ENCODE measurements at places on chromosomes 12 and 14. TPM values are rescaled to one million over a fixed set of nuclear protein-coding genes. Genes with fewer than 3 reads are reported as not detected.

The PRR4 gene
- total RNA-seq = 0.46 TPM

The RIMKLB gene
- total RNA-seq = 54.4 TPM

The SOX5 gene
- 0.42 TPM for total RNA-seq

The OR4E2 gene
- total RNA-seq = not detected

The ANKRD33 gene
- total RNA-seq = 0.20 TPM

The FOXM1 gene
- 16.5 TPM for total RNA-seq

The GALNT4 gene
- 19.8 TPM for total RNA-seq

The SERPINA12 gene
- total RNA-seq = not detected

The CLEC2A gene
- total RNA-seq = not detected

The ACOT6 gene
- total RNA-seq = not detected

The GARIN6 gene
- not detected for total RNA-seq

The SERPINA9 gene
- not detected for total RNA-seq

The POC1B gene
- 21.8 TPM for total RNA-seq

The SLC4A8 gene
- 5.1 TPM for total RNA-seq

The LRP1-AS gene
- total RNA-seq = not detected

The SFSWAP gene
- 20.8 TPM for total RNA-seq

The FOXG1 gene
- 0.26 TPM for total RNA-seq

The KLHL33 gene
- 0.04 TPM for total RNA-seq

The PRKAG1 gene
- total RNA-seq = 64.7 TPM

The SART3 gene
- 74.3 TPM for total RNA-seq

The TSPAN19 gene
- 0.07 TPM for total RNA-seq

The RERGL gene
- not detected for total RNA-seq

The ACRBP gene
- 0.11 TPM for total RNA-seq

The PIWIL1 gene
- total RNA-seq = not detected

The LPAR5 gene
- 0.04 TPM for total RNA-seq

The TMTC1 gene
- 49.9 TPM for total RNA-seq

The PRB2 gene
- not detected for total RNA-seq

The ZNF268 gene
- total RNA-seq = 27.8 TPM

The FGF23 gene
- total RNA-seq = not detected

The GPRC5D gene
- total RNA-seq = 0.11 TPM

The MYO1H gene
- not detected for total RNA-seq

The KLRC4 gene
- not detected for total RNA-seq

The TGFB3 gene
- total RNA-seq = 2.6 TPM

The KLHL42 gene
- 28.0 TPM for total RNA-seq

The C12orf54 gene
- not detected for total RNA-seq

The SIX6 gene
- total RNA-seq = not detected

The CLMN gene
- 4.8 TPM for total RNA-seq

The NRXN3 gene
- 0.04 TPM for total RNA-seq

The KDM2B gene
- total RNA-seq = 30.5 TPM
